Stimulated activated effector memory CD8-positive, alpha-beta T cell treated with anti-CD3 and anti-CD28 coated beads, Interleukin-12 subunit alpha, Interleukin-12 subunit beta, amount 100 ng/mL, for 72 hours (primary cell): ENCODE measurements at places on chromosomes 2 and 18.

DNA sequence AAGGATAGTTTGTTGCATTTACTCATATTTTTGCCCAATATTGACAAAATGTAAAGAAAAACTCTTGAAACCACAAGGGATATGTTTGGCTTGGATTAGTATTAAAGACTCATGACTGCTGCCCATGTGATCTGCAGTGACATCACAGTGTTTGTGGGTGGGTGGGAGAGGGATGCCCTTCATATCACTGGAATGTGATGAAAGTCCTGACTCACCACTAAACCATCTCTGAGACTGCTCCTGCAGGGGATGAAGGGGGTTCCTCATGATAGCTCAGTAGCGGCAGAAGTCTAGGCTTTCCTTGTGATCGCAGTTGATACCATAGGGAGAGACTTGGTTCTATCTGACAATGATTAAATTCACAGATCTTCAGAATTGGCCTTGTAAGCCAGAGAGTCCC is 451.2 kb downstream of the CNTNAP5 start:
- no peak for DNase-seq

DNA sequence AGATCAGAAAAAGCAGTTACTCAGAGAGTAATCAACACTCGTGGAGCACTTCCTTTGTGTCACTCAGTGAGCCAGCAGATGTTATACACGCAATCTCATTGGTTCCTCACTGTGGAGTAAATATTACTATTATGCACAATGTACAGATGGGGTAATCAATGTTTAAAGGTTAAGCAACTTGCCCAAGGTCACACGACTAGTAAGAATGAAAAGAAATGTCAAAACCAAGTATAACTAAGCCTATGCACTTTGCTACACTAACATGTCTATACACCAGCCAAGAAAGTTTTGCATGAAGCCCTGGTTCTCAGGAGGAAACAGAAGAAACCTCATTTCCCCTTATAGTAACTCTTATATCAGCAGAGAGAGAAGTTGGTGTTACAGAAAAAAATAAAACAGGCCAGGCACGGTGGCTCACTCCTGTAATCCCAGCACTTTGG is 5.4 kb downstream of the METTL21A start:
- no peak for DNase-seq

GRCh38 chr18:34548973-34549294 is 161.2 kb upstream of the DTNA start:
- no peak for DNase-seq

DNA sequence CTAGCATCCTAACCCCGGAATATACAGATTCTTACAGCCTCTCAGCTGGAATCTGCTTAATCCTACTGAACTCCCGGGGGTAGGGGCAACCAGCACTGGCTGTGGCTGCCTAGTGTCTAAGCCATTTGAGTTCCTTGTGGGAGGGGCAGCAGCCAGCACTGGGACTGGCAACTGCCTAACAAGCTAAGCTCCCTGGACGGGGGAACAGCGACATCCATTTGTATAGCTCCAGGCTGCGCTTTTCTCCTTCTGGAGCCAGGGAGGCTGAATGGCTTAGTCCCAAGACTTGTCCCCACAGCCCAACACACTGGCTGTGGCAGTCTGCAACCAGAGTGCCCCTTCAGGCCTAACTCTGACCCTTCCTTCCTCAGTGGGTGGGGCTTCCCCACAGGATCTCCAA is 787.2 kb downstream of the METTL4 start:
- no peak for DNase-seq

- DNase-seq = no peak
Observed at GRCh38 chr2:25512707-25513106, 160.7 kb downstream of the DTNB start.
